Esophagus muscularis mucosa (tissue), 4 donors: ENCODE measurements at places on chromosomes 5 and 9. TPM values are rescaled to one million over a fixed set of nuclear protein-coding genes. Genes with fewer than 3 reads are reported as not detected.

DNA sequence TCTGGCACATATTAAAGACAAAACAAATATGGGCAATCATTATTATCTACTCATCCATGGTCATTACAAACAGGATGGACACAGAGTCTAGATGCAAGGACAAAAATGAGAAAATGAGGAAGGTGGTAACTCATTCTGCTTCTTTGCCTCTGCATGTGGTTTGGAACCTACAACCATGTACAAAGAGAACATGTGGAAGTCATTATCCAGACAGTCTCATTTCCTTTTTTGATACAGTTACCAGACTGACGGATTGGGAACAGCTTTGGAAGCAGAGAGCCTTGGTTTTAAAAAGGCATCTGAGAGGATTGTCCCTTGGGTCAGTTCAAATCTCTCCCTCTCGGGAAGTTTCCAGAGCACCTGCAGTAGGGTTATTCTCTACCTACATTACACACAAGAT lies 433.4 kb upstream of the TNC start:
- DNase-seq: no peak
- no peaks in the 10 kb centered on the region for H3K36me3 ChIP-seq
- no peaks in the 10 kb centered on the region for H3K4me1 ChIP-seq
- no peaks in the 10 kb centered on the region for H3K27me3 ChIP-seq
- no peak overlapping the region for H3K27ac ChIP-seq

DNA sequence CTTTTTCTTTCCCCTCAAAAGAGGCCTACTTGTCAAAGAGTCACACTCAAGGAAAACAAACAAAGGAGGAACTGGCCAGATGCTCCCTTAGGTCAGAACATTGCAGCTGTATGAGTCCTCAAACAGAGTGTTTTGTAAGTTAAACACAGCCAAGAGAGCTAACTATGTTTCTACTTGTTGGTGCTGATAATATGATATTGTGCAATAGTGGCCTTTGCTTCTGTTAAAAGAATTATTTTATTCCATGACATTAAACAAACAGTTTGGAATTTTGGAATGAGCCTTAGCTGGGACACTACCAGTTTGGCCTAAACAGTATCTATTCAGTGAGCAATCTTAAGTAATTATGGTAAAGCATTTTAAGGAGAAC lies 56.0 kb upstream of the TPD52L3 start:
- H3K36me3 ChIP-seq: no peaks in the 10 kb centered on the region
- H3K27ac ChIP-seq: peak overlapping the region; percentile 62
- H3K4me1 ChIP-seq: peaks cover 26% of the 10 kb centered on the region
- no peak for DNase-seq
- H3K4me3 ChIP-seq: no peak overlapping the region

GRCh38 chr5:120098902-120099535 lies 365.1 kb upstream of the PRR16 start:
- DNase-seq: no peak
- H3K36me3 ChIP-seq: no peaks in the 10 kb centered on the region
- H3K27ac ChIP-seq: no peak overlapping the region
- no peak overlapping the region for H3K4me3 ChIP-seq
- H3K4me1 ChIP-seq: peaks cover 3% of the 10 kb centered on the region

GRCh38 chr9:27473111-27473529 lies 51.0 kb upstream of the IFNK start:
- peaks cover 3% of the 10 kb centered on the region for H3K27me3 ChIP-seq
- H3K36me3 ChIP-seq: no peaks in the 10 kb centered on the region
- H3K27ac ChIP-seq: peak overlapping the region; percentile 58

- peaks cover 37% of the 10 kb centered on the region for H3K36me3 ChIP-seq
- H3K27me3 ChIP-seq: no peaks in the 10 kb centered on the region
- no peak for DNase-seq
- H3K4me1 ChIP-seq: peaks cover 30% of the 10 kb centered on the region
- no peak overlapping the region for H3K27ac ChIP-seq
Measured at GRCh38 chr5:141504216-141504615, 15.3 kb downstream of the PCDHGC5 start.

The OTP gene
- total RNA-seq: not detected

The GLE1 gene
- total RNA-seq: 27.8 TPM
